Tongue (tissue), 3 donors: ENCODE measurements at places on chromosomes 1 and 21. TPM values are rescaled to one million over a fixed set of nuclear protein-coding genes. Genes with fewer than 3 reads are reported as not detected.

ZMYND12 gene
- total RNA-seq: 0.72 TPM

DNA sequence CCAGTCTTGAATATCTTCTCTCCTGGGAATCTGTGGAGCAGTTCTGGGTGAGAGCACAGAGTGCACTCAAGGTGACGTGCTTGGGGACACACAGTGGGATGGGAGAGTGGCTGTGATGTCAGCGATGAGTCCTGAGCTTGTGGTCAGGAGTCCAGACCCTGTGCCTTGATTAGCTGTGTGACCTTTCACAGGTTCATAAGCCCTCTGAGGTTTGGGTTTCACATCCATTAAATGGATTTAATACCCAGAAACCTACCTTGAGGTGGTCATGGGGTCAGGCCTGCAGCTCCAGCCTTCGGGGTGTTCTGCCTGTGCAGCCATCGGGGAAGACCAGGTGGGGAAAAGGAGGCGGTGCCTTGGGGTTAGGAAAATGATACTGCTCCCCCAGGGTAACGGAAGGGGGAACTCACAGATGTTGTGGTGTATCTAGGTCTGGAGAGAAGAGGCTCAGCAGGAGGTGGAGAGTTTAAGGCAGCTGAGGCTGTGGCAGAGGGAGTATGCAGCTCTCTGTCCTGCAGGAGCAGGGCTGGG is 38.5 kb upstream of the ETV3 start:
- no peak for DNase-seq

S100A7A gene
- total RNA-seq: not detected

LPAR3 gene
- 4.7 TPM for total RNA-seq

DNA sequence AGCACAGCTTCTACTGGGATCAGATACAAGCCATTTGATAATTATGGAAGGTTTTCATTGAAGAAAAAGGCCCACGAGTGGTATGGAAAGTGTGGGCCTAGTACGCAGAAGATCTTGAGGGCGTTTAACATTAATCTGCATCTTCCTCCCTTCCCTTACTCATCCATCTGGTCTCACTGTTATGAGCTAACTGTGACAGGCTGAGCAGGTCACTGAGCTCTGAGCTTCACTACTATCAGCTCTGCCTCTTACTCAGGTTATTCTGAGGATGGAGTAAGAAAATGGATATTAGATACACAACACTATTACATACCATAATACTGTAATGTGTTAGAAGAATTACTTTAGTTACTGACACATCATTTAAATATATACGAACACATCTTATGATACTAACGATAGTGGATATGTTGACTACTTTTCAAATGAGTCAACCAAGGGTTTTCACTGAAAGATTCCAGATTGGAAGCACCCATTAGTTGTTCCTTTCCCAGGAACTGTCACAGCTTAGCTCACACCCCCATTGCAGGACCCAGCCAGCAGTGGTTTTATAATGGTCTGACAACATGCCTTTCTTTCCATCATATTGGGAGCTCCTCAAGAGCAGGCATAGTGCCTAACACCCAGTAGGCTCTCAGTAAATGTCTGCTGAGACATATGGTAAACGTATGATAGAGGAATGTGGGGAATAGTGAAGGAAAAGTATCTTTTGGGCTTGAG is 97.8 kb upstream of the C8B start:
- DNase-seq: no peak

PLA2G5 gene
- not detected for total RNA-seq

IVL gene
- 7.7 TPM for total RNA-seq

- DNase-seq: peak; percentile 88
Observed at GRCh38 chr1:176820391-176821031, 344.0 kb downstream of the ASTN1 start.

DNA sequence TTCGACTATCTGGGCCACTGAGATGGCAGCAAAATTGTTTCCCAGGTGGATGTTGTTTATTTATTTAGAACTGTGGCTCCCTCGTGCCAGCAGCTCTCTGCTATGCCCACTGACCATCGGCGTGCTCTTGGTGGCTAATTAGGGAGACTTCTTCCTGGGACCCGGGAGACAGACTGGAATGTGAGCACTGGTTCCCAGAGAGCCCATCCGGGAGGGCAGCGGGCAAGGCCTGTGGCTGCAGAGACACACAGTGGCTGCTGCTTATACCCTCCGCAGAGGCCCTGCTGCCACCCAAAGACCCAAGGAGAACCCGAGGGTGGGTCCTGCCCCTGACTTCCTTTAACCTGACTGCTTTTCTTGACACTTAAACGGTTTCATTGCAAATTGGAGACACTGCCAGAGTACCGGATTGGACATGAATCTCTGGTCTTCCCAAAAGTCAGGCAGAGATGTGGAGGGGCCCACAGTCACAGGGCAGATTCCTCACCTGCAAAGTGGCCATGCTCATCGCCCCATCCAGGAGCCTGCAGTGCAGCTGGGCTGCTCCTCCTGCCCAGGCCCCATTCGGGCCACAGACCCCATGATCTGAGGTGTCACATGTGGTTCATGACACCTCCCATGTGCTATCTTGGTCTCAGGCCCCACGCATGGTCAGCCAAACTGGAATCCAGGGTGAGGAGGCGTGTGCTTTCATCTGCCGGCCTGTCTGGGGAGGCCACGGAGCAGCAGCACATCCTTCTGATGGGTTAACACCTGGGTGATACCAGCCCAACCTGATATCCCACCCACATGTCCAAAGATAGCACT is 5.7 kb upstream of the MATN1 start:
- no peak for DNase-seq

DNA sequence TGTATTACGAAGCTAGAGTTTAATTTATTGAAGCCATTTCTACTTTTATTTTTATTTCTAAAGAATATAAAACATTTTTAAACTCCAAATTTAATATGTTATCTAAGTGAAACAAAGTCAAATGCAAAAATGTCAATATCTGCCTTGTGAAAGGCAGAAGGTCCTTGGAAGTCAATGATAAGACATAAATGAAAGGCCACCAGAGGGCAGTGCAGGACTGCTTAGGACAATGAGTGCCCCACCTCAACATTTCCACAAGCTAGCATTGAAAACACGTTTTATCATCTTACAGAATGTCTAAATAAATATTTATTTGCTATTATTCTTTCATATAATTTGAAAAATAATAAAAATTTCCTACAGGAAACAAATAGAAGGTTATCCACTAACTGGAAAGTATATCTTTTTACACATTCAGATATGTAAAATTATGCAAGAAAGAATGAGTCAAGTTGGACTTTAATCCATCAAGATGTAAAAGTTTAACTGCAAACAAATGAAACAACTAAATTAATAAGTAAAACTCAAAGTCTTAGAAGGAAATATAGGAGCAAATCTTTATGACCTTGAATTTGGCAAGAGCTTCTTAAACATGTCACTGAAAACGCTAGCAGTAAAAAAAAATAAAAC is 140.1 kb upstream of the FMN2 start:
- peak; percentile 89 for DNase-seq

- no peak for DNase-seq
Observed at GRCh38 chr1:27136998-27137542, 17.9 kb downstream of the SLC9A1 start.

C1orf105 gene
- 24.4 TPM for total RNA-seq

ICOSLG gene
- 3.1 TPM for total RNA-seq

DNA sequence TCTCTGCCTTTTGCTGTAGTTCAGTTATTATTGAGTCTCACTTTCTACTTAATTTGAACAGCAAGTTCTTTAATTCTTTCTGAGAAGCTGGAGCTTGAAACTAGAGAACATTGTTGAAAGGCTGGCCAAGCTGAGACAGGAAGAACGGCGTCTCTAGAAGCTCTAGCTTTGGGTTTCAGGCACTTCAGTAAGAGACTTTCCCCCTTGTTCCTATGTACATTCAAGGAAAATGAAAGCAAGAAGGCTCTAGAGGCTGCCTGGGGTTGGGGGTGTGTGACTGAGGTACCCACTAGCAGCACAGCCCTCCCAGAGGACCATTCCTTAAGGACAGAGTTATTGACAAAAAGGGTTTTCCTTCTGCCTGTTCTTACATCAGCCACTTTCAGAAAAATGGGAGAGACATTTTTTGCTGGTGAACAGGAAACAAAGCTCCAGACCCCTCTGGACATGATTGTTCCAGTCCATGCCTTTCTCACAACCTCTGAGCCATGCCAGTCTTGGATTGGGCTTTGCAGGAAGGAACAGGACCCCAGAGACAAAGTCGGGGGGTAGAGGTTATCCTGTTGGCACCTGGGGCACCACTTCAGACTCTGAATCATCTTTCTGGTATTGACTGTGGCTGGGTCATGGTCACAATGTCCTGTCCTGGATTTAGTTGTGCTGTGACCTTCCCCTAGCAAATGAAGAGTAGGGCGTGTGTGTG is 63.1 kb downstream of the LAMC2 start:
- DNase-seq: no peak

C1orf141 gene
- total RNA-seq: not detected

PDZK1IP1 gene
- total RNA-seq: 2.1 TPM

DNA sequence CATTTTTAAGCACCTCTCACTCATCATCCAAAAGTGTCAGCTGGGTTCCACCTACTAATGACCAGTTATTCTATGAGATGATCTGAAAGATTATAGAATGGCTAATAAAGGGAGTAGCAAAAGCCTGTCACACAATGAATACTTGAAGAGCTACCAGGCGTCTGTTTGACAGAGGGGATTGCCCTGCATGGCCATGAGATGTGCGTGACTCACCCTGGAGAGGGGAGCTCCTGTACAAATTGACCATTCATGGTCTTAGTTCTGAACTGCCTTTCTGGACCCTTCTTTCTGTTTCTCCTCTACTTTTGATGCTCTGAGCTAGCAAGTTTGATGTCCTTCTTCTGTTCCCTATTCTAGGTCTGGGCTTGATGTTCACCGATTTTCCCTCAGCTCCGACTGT is 85.2 kb upstream of the ABCD3 start:
- no peak for DNase-seq

GRCh38 chr1:167634435-167634834 is 4.4 kb downstream of the RCSD1 start:
- no peak for DNase-seq

FCN3 gene
- 0.82 TPM for total RNA-seq

DISC1 gene
- 24.3 TPM for total RNA-seq

C1orf94 gene
- total RNA-seq: not detected

DNA sequence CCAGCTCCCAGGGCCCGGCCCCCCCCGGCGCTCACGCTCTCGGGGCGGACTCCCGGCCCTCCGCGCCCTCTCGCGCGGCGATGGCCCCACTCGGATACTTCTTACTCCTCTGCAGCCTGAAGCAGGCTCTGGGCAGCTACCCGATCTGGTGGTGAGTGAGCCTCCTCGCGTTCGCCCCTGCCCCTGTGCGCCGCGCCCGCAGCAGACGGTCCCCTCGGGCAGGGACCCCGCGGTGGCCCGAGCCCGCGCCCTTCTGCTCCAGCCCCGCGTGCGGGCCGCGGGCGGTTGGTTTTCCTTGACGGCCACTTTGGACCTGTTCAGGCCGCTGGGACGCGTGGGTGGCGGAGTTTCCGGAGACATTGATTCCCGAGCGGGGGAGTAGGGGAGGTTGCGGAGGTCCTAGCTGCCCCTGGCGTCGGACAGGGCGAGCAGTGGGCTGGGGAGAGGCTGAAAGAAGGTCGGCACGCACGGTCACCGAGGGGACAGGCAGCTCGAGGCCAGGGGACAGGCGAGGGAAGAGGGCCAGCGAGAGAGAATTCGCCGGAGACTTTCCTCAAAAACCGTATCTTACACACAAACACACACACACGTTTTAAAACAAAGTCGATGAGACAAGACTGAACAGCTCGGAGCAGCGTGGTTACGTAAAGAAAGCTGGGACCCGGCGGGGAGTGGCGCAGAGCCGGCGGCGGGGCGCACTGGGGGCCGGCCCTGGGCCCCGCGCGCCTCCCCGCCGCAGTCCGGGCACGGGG is 427 bp downstream of the WNT3A start:
- peak; percentile 23 for DNase-seq

DNA sequence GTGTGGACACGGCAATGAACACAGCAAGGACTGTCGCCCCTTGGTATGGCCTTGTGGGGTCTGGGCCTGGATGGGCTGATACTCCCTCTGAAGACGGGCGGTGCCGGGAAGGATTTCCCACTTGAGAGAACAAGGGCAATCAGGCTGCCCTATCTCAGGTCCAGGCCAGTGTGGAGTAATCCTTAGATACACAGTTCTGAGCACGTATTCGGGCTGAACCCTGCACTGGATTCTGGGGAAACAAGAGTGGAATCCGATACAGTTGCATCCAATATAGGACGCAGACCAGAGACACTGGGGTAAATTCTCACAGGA is 177.7 kb downstream of the TRABD2B start:
- no peak for DNase-seq

DNA sequence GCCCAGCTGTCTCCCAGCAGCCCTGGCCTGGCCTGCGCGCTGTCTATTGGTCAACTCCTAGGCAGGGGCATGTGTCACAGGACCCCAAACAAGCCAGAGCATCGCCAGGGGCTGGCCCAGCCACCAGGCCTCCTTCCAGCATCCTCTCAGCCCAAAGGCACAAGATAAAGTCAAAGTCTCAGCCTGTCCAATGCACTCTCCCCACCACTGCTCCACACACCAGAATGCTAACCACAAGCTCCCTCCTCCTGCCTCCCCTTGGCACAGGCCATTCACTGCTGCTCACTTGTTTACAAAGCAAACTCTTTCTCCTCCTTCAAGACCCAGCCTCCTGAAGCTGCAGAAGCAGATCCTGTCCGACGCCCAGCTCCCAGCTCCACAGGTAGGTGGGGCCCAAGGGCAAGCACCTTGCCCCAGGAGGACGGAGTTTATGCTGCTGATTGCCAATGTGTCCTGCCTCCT is 133.4 kb downstream of the DMRTB1 start:
- peak; percentile 63 for DNase-seq

HORMAD1 gene
- total RNA-seq: not detected

FASLG gene
- total RNA-seq: 0.31 TPM

CRYAA gene
- total RNA-seq: not detected

GRCh38 chr1:97366984-97367383 is 553.9 kb downstream of the DPYD start:
- no peak for DNase-seq

PGLYRP4 gene
- 0.31 TPM for total RNA-seq

DNA sequence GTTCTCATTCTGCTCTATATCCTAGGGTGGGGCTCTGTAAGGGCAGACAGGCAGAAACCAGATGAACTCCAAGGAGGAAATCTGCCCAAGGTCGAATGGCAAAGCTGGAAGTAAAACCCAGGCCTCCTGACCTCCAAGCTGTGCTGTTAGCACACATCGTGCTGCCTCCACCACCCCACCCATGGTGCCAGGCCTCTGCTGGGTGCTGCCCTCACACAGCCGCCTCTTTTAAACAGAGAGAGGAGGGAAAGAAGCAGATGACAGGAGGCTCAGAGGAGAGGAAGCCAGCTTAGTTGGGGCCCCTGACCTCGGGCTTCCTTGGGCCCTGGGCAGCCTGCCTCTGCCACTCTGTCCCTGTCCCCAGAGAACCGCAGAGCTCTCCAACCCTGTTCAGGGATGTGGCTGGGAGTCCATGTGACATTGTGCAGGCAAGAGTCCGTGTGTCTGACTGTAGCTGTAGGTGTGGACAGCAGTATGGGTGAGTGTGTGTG is 1.1 kb downstream of the SYNC start:
- peak; percentile 36 for DNase-seq

DNA sequence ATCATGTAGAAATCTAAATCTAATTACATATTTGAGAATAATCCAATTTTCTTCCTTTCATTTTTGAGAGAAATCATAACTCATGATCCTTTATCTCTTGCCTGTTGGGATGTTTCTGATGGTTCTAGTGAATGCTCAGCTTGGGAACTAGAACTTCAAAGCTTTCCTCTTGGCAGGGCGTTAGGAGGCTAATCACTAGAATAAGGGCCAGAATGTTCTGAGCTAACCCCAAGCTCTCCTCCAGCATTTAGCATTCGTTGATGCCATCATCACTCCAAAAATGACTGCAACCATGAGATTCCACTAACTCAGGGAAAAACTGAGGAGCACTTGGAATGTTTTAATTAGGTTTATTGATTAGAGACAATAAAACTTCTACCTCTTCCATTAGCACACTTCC is 93.9 kb upstream of the DPT start:
- no peak for DNase-seq

SPTA1 gene
- 7.1 TPM for total RNA-seq
